ENCODE measurements at places on chromosomes 16 and 17. TPM values are rescaled to one million over a fixed set of nuclear protein-coding genes. Genes with fewer than 3 reads are reported as not detected.

GRCh38 chr17:6376931-6377361 lies 58.0 kb downstream of the AIPL1 start:
- no peak for DNase-seq

- no peak for DNase-seq
Observed at GRCh38 chr16:20383106-20384029, 21.2 kb downstream of the PDILT start.

- peak; percentile 43 for DNase-seq
Observed at GRCh38 chr17:1413281-1413791, 13.3 kb upstream of the YWHAE start.

GRCh38 chr17:9071811-9072498 lies 50.6 kb downstream of the NTN1 start:
- no peak for DNase-seq

DNA sequence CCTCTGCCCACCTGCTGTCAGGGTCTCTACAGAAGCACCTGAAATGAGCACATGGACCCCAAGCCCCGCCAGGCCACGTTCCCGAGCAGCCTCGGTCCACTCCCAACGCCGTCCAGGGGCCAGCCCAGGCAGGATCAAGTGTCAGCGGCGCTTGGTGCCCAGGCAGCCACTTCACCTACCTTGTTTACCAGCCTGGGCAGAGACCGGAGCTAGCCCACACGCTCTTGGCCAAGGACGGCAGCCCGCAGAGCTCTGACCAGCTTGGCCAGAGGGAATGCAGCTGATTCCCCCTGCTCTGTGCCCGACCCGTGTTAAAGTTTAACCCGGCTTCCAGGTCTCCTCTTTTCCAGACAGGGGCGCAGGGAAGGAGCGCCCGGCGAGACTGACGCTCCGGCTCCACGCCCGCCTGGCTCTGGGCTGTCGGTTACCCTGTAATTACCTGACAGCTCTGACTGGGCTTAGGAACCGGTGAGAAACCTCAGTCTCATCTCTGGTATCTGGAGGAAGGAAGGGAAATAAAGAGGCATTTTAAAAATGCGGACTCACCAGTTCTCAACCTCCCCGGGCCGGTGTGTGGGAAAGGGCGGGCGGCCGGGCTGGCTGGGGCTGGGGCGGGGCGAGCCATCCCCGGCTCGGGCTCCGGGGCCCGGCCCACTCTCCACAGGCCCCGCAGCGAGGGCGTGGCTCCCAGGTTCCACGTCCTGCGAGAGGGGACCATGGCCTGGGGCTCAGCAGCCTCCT lies 4.6 kb downstream of the KIFC3 start:
- DNase-seq, result no peak

- DNase-seq, result no peak
Observed at GRCh38 chr17:35235917-35236316, 7.0 kb upstream of the SLFN5 start.

GRCh38 chr16:75193265-75193650 lies 13.7 kb downstream of the CTRB2 start:
- no peak for DNase-seq

- peak; percentile 1 for DNase-seq
Observed at GRCh38 chr16:57354311-57354710, 4.3 kb upstream of the CCL22 start.

- DNase-seq, result no peak
Observed at GRCh38 chr17:77142689-77143088, 1.9 kb downstream of the SEC14L1 start.

- no peak for DNase-seq
Observed at GRCh38 chr17:73646409-73647300, 2.4 kb upstream of the SDK2 start.

DNA sequence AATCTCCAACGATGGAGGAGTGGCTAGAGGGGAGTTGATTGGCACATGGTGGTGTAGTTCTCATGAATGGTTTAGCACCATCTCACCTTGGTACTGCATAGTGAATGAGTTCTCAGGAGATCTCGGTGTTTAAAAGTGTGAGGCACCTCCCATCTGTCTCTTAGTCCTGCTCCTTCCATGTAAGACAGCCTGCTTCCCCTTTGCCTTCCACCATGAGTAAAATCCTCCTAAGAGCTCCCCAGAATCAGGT lies 428.8 kb upstream of the MAF start:
- no peak for DNase-seq

DNA sequence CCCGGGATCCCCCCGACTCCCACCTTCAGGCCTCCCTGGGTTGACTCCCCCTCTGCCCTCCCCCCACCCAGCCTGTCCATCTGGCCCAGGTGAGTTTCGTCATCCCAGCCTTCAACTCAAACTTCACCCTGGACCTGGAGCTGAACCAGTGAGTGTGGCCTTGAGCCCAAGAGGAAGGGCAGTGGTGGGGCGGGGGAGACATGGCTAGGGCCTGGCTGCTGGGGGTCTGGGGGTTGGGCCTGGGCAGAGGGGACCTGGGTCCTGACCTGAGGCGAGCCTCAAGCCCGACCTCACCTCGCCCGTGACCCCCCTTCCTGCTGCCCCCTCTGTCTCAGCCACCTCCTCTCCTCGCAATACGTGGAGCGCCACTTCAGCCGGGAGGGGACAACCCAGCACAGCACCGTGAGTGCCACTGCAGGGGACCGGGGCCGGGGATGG lies 10.9 kb downstream of the ADAM11 start:
- peak; percentile 77 for DNase-seq

GRCh38 chr17:42201458-42201772 lies 7.1 kb upstream of the GHDC start:
- no peak for DNase-seq

LITAF gene
- total RNA-seq, result 90.0 TPM

ZNF19 gene
- 1.7 TPM for total RNA-seq

PSKH1 gene
- 38.9 TPM for total RNA-seq

GCGR gene
- not detected for total RNA-seq

TMEM186 gene
- 9.6 TPM for total RNA-seq

SPNS3 gene
- total RNA-seq, result not detected

CDK3 gene
- 7.1 TPM for total RNA-seq

Data from chondrocyte (in vitro differentiated cells).